Liver (tissue), 10 donors: ENCODE measurements at places on chromosomes 7 and 10. TPM values are rescaled to one million over a fixed set of nuclear protein-coding genes. Genes with fewer than 3 reads are reported as not detected.

DNA sequence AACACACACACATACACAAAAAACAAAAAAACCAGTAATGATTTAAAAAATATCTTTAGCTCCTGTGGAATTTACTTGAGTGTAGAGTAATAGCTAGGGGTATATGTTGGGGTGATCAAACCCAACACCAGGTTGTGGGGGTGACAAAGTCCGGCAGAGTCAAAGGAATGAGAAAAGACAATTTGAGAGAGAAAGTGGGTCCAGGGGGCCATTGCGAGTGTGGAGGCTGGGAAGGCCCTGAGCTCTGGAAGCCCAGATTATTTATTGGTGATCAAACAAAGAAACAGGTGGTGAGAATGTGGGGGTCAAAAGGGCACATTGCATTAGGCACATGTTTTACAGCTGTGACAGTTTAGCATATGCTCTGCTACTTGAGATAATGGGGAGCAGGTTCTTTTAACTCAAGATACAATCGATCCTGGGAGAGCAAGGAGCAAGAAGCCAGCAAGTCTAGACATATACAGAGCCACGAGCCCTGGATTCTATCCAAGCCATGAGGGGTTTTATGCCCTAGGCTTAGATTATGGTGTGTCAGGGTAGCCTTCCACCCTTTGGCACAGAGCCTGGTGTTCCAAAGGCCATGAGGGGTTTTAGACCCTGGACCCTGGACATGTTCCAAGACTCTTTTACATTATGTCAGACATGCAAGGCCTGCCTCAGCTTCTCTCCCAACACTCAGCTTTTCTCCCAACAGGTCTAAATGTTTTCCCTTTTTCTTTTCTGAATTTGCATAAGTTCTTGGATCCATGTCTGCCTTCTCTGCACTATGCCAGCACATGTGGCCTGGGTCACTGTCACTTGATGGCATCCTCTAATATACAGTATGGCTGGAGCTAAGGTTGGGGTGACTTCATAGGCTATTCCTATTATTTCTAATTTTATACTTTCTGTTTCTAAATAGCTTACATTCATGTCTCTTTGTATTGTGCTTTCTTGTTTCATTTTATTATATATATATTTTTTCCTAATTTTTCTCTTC is 48.6 kb upstream of the MKI67 start:
- H3K27me3 ChIP-seq = no peaks in the 10 kb centered on the region
- H3K36me3 ChIP-seq = no peaks in the 10 kb centered on the region
- H3K4me1 ChIP-seq = peaks cover 8% of the 10 kb centered on the region
- no peak for DNase-seq

GRCh38 chr10:103666087-103666761 is 172.7 kb downstream of the NEURL1 start:
- no peak for DNase-seq
- H3K27me3 ChIP-seq = no peaks in the 10 kb centered on the region
- no peaks in the 10 kb centered on the region for H3K36me3 ChIP-seq

TUBB8 gene
- polyA plus RNA-seq = not detected

- H3K4me1 ChIP-seq = no peaks in the 10 kb centered on the region
- H3K27ac ChIP-seq = no peak overlapping the region
- H3K4me3 ChIP-seq = no peak overlapping the region
- no peaks in the 10 kb centered on the region for H3K36me3 ChIP-seq
Observed at GRCh38 chr7:108234971-108235450, 104.8 kb upstream of the LAMB4 start.

INMT gene
- polyA plus RNA-seq = 41.0 TPM

DNA sequence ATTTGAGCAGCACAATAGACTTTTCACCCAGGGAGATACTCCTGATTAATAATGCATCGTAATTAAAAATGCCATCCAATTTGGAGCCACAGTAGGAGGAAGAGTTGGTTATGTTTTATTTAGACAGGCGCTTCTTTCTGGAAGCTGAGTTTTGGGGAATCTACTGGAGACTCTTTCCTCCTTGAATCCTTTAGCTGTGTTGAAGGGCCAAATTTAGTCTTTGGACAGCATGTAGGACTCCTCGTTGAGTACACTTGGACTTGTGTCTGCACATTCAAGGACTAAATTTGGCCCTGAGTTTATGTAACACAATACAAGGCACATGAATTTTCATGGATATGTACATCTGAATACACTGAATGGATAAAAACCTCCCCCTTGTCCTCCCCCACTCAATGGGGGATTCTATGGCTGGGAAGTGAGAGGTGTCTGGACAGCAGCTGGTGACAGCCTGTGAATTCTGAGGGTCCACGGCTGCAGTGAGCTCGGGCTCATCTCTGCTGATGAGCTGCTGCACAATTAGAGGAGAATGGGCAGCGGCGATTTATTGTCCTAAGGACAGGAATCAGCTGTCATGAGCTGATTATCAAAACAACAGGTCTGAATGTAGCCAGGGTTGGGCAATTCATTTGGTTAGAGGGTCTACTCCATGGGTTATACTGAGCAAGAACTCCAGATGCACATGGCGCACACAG is 95.2 kb downstream of the PRTFDC1 start:
- H3K4me3 ChIP-seq = no peak overlapping the region
- no peaks in the 10 kb centered on the region for H3K4me1 ChIP-seq
- no peaks in the 10 kb centered on the region for H3K36me3 ChIP-seq

- no peak for DNase-seq
- H3K4me1 ChIP-seq = peaks cover 4% of the 10 kb centered on the region
Observed at GRCh38 chr7:132251327-132251659, 325.0 kb downstream of the PLXNA4 start.

TRDMT1 gene
- polyA plus RNA-seq = 0.43 TPM
